ENCODE measurements at places on chromosomes 7 and 10.

DNA sequence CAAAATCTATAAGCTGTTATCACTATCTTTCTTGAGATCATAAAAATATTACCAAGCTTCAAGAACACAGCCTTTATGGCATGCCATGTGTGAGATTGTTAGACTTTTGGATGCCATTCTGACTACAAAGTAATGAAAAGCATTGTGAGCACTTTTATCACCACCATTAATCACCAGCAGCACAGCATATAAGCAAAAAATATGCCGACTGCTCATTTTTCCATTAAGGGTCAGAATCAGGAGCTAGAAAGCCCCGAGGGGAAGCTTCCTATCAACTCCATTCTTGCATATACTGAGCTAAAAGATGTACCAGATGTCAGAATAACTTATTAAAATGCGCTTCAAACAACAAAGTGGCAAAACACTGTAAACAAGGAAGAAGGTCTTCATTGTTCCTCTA is 114.3 kb downstream of the LMBR1 start:
- DNase-seq: no peak

DNA sequence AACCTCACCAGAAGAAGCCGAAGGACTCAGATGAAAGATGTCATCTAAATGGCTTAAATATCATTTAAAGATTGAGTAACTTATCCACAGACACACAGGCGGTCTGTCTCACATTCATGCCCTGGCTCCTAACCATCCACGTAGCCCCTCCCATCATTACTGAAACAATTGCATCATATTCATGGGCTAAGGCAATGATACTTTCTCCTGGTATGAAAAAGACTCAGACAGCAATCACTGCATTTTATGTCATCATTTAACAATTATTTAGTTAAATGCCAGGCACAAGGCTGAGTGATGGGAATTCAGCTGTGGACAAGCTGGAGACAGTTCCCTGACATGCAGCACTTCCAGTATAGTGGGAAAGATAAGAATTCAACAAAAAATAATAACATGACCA is 11.2 kb upstream of the TECTB start:
- no peak for DNase-seq

DNA sequence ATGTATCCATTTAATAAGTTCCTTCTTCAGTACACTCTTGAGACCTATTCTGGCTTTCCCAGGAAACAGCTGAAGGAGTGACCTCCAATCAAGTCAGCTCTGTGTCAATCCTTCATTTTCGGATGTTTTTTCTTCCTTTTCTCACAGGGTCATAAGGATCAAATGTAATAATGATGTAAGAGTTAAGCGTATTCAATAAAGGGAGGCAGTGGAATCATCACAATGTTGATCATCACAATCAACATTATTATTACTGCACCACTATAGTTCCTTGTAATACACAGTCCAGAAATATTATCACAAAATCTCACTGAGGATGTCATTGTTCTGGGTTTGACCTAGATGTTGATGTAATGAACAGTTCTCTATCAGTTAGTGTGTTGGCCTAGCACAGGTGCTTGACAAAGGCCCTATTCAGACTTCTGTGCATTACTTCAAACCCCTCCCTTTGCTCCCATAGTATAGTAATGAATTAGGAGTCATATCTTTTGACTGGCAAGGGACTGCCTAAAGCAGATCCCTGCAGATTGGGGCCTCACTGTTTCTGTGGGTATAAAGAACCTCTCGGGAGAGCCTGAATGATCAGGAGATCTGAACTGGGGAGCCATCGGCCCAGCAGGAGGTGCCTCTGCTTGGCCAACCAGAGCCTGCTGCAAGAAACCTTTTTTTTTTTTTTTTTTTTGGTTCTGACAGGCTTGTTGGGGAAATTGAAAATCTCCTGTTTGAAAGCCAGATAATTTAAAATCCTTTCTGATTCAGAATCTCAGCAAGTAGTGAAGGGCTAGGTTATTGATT is 100.6 kb downstream of the KAT6B start:
- DNase-seq: no peak

DNA sequence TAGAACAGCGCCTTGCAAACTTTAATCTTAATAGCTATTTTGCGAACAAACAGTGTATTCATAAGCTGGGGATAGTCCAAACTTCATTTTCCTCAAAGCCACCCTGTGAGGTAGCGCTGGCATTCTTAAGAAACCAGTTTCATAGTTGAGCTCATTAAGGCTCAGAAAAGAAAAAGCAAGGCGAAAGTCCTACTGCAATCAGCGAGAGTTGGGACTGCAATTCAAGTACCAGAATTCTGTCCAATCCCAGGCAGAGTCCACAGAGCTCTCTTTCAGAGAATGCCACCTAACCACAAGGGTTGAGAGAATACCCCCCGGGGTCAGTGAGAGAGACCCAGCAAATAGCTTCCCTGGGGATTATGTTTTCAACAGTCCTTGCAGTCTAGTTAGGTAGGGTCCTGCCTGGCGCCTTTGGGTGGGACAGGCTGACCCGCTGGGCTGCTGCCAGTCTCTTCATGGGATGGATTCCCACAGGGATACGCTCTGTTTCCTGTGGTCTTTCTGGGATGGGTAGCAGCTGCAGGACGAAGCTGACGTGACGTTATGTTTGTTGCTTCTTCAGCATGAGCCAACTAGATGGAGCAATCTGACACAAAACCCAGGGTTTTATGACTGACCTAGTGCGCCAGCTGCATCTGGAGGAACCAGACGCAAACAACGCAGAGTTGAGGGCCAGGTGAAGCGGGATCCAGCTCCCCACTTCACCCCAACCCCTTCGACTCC is 16.0 kb downstream of the BMPER start:
- DNase-seq: no peak

GRCh38 chr7:113784316-113784715 is 134.5 kb downstream of the PPP1R3A start:
- no peak for DNase-seq

- DNase-seq: no peak
Measured at GRCh38 chr10:58399410-58399809, 14.2 kb downstream of the TFAM start.

GRCh38 chr7:29192811-29193210 is 1.8 kb upstream of the CHN2 start:
- no peak for DNase-seq

DNA sequence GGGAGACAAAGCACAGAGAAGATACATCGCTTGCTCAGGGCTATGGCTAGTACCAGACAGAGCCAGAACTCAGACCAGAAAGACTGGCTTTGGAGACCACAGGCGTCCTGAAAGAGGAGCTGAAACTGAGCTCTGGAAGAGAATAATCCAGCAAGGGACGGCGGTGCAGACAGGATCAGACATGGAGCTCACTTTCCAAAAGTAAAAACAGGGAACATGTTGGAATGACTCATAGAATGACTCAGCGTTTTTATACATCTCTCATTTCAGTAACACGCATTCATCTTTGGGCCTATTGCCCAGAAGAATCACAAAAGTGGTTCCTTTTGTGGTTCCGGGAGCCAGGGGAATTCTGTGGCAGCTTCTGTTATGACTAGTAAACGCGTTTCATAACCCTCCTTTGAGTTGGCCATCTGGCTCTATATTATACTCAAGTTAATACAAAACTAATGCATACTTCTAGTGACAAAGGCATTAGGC is 37.2 kb downstream of the PLEKHS1 start:
- DNase-seq: no peak

DNA sequence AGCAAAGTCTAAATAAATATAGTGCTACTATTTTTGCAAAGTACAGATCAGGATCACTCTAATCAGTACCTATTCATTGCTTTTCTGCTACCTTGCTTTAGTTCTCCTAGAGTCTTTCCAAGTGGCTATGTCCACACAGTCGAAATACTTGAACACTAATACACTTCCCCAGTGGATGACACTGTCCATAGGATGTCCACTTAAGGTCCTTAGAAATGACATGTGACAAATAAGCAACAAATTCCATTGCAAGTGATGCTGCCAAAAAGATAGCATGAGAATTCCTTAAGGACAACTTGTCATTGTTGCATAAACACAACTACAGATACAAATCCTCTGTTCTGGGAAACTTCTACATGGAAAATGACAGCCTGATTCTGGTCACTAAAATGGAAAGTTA is 93.6 kb downstream of the ANK3 start:
- DNase-seq: no peak

- no peak for DNase-seq
Measured at GRCh38 chr10:7937315-7937945, 117.1 kb upstream of the GATA3 start.
